ENCODE measurements at places on chromosomes 12 and 14. TPM values are rescaled to one million over a fixed set of nuclear protein-coding genes. Genes with fewer than 3 reads are reported as not detected.

Gene OR4K5
- not detected for total RNA-seq

Gene C12orf56
- total RNA-seq, result not detected

Gene CRIP1
- 34.7 TPM for total RNA-seq

Gene KERA
- total RNA-seq, result not detected

Gene TMTC1
- total RNA-seq, result 7.4 TPM

Gene SLC38A2
- 158 TPM for total RNA-seq

Gene KLHL33
- total RNA-seq, result not detected

Gene KRT82
- not detected for total RNA-seq

- DNase-seq, result no peak
These were observed 36.8 kb downstream of the FGD4 start for GRCh38 chr12:32435921-32436705.

DNA sequence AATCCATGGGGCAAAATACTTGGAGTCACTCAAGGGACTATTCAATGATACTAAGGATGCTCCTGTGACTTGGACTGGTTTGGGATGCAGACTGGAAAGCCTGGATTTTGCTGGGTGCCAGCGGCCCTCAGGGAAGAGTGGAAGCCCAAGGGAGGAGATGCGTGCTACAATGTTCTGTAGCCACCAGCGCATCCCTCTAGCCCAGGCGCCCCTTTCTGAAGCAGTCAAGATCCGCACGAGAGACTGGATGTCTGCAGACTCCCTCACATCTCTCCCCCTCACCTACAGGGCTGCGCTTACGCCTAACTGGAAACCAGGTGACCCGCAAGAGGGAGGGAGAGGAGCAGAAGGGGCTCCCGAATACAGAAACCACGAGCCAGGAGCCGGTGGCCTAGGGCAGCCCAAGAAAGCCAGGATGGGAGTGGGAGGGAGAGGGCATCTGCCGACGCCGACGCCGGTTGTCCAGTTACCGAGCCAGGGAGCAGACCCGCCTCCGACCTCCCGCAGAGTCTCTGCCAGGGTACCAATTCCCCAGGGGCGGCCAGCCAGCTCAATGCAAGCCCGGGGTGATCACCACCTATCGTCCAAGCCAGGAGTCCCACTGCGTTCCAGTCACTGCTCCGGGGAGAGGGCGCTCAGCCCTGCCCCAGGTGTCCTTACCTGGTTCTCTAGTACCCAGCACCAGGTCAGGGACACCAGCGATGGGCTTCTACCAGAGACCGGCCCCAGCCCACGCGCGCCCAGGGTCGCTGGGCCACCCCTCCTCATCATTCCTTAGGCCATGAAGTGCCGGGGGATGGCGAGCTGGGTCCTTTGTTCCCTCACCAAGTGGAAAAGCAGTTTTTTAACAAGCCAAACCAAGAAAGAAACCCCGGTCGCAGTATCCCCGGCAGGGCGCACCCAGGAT is 1.2 kb downstream of the NTN4 start:
- DNase-seq, result no peak

- DNase-seq, result no peak
These were observed 194.4 kb upstream of the CRY1 start for GRCh38 chr12:107287436-107288413.

DNA sequence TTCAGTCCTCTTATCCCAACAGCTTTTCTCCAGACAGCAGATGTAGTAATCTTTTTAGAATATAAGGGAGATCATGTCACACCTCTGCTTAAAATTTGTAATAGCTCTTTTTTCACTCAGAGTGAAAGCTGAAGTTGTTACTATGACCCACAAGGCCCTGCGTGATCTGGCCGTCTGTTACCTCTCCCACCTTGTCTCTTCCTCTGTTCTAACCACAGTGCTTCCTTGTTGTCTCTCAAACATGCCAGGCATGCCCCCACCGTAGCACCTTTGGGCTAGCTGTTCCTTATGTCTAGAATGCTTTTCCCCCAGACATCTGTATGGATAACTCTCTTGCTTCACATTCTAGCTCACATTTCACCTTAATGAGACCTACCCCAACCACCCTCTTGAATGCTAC is 6.5 kb downstream of the NECAP1 start:
- DNase-seq, result peak; percentile 76

DNA sequence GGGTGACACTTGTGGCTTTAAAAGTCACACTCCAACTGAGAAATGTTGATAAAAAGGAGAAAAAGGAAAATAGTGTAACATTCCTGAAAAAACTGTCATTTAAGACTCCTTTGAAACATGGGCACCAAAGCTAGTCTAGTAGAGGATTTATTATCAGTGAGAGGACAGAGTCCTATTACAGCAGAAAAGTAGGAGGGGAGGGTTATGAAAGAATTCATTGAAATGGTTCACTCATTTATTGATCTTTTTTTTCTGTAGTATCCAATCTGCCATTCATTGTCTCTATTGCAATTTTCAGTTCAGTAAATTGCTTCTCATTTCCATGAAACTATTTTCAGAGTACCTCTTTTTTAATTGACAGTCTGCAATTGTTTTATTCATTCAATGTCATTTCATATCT is 25.4 kb downstream of the PPM1A start:
- no peak for DNase-seq

DNA sequence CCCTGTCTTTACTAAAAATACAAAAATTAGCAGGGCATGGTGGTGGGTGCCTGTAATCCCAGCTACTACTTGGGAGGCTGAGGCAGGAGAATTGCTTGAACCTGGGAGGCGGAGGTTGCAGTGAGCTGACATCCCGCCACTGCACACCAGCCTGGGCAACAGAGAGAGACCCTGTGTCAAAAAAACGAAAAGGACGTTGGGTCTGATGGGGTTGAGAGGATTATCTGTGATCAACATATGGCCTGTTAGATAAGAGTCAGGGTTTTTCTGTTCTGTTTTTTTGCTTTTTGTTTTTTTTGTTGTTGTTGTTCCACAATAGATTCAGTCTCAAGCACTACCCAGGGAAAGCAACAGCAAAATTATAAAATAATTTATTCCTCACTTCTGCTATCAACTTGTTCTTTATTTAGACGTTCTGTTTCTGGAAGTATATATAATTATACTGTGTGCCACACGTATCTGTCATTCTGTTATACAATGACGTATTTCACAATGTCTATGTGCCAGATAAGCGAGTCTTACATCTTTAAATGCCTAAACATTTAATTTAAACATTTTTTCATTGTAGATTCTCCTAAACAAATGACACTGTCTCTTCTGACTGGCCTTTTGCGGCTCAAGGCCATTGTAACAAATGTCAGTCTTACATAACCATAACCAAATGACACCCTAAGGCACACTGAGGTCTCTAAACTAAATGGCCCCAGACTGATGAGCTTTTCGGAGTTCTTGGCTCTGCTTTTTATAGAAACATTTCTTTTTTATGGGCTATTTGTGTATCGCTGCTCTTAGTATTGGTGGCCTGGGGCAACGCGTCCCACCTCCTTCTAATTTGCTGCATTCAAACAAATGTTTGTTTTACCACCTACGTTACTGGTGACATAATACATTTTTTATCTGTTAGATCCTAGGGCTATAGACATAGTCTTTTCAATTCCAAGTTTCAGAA is 7.2 kb upstream of the P2RX4 start:
- DNase-seq, result no peak

GRCh38 chr14:28767853-28768741 is 1.5 kb downstream of the FOXG1 start:
- no peak for DNase-seq
